ENCODE measurements at places on chromosomes 6 and 20.
A peak's percentile ranks its signal among the peaks of the same experiment; 100 is the strongest.

- DNase-seq = no peak
These were observed 94.4 kb downstream of the LAMP5 start for GRCh38 chr20:9608639-9609340.

GRCh38 chr6:108888052-108888451, 39.8 kb downstream of the ARMC2 start:
- DNase-seq = no peak

- DNase-seq = no peak
These were observed 41.8 kb downstream of the CYP24A1 start for GRCh38 chr20:54131675-54132611.

GRCh38 chr6:31091680-31092079, 20.7 kb downstream of the C6orf15 start:
- no peak for DNase-seq

DNA sequence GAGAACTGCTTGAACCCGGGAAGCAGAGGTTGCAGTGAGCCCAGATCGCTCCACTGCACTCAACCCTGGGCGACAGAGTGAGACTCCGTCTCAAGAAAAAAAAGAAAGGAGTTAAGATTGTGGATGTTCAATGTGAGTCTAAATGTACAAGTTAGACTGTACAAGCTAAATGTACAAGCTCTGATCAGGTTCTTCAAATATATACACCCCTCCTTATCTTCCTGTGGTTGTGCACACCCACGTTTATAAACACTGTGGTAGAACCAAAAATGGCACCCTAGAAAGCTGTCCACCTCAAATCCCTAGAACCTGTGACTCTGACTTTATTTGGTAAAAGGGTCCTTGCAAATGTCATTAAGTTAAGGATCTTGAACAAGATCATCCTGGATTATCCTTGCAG, 11.2 kb upstream of the RANBP9 start:
- no peak for DNase-seq

DNA sequence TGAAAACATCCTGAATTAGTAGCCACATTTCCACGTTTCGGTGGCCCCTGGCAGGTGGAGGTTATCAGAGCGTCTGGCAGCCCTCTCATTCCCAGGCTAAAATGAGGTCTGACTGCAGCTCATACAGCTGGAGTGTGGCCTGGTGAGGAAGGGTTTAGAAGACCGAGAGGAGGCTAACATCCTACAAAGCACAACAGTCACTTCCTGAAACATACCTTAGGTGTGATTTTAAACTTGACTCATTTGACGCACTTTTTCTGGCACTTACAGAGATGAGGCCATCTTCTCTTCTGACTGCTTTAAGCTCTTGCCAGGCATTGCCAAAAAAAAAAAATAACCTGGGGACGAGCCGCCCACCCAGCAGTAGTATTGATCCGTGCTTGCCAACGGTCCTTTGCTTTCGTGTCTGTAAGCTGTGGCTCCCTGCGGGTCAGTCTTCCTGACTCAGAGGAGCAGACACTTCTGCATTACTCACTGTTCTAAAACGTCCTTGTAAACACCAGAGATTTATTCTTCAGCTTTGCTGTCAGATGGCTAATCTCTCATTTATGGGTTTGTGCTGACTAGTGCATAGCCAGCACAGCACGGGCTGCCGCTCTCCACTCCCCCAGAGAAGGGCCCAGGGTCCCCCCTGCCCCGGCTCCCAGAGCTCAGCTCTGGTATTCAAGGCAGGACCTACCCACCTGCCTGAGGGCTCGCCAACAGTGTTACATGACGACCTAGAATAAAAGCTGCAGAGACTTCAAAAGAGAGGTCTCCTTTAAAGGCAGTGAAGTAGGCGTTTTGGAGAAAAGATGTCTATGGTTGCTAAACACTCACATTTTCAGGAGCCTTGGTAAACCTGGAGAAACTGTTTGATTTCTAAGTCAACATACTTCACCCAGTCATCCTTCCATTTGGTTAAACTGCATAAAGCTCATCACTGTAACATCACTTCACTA, 78.5 kb upstream of the FRMD1 start:
- DNase-seq = no peak

- DNase-seq = no peak
These were observed 187.0 kb downstream of the TSHZ2 start for GRCh38 chr20:53159160-53159559.

GRCh38 chr6:37516076-37516919, 16.6 kb upstream of the CCDC167 start:
- peak; percentile 19 for DNase-seq

DNA sequence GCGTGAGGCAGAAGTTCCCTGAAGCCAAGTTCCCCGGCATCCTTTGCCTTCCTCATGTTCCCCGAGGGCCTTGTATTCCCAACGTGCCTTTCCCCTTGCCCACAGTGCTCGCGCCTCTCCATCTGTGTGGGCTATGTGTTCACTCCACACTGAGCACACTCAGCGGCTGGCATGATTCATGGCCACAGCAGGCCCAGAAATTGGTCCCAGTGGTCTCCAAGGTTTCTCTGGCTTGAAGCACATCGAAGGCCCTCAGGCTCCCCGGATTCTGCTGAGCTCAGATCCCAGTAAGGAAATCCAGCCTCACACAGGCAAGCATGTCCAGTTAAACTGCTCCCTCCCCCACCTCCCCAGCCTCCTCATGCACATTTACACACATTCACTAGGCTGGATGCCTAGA, 123.6 kb downstream of the ISM1 start:
- no peak for DNase-seq

- DNase-seq = no peak
These were observed 35.1 kb downstream of the LRFN2 start for GRCh38 chr6:40551966-40552505.

DNA sequence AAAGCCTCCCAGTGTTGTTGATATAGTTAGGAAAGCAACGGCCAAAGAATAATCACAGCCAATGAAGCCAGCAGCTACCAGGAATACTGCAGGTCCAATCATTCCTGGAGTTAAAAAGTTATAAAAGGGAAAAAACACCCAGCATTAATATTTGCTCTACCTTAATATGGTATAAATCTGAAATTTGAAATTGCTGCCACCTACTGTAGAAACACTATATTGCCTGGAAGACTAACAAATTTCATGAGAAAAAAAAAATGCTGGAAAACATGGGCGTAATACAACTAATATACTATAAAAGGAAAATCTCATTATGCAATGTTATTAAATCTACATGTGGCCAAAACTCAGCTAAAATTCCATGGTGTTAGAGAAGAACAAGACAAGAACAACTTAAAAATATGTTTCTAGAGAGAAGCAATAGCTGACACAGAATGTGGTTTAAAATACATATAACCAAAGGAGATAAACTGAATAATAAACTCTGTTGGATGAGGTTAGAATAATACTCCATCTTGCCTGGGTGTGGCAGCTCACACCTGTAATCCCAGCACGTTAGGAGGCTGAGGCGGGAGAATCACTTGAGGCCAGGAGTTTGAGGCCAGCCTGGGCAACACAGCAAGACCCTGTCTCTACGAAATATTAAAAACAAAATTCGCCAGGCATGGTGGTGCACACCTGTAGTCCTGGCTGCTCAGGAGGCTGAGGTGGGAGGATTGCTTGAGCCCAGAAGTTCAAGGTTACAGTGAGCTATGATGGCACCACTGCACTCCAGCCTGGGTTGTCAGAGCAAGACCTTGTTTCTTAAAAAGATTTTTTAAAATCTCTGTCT, 43.1 kb downstream of the SLC17A5 start:
- DNase-seq = peak; percentile 43

- DNase-seq = no peak
These were observed 148.7 kb downstream of the OPRM1 start for GRCh38 chr6:154187714-154188113.

GRCh38 chr20:17643531-17644188, 38.4 kb downstream of the RRBP1 start:
- peak; percentile 15 for DNase-seq

DNA sequence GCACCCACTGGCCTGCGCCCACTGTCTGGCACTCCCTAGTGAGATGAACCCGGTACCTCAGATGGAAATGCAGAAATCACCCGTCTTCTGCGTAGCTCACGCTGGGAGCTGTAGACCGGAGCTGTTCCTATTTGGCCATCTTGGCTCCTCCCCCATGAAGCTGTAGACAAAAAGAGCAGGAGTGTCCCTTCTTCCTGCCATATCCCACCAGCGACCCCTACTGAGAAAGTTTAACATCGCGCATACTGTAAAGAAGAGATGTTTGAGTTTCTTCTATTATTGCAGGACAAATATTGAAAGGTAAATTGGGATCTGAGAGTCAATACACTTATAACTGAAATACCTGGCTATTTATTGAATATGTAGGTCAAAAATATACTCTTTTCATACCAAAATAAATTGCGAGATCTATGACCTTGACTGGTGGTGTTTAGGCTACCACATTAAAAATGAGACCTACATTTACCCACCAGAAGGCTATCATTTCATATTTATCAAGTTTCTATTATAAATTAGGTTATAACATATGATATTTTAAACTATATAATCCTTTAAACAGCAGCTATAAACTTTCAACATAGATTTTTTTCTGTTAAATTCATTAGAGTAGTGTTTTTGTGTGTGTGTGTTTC, 586.3 kb downstream of the HTR1B start:
- DNase-seq = peak; percentile 12

DNA sequence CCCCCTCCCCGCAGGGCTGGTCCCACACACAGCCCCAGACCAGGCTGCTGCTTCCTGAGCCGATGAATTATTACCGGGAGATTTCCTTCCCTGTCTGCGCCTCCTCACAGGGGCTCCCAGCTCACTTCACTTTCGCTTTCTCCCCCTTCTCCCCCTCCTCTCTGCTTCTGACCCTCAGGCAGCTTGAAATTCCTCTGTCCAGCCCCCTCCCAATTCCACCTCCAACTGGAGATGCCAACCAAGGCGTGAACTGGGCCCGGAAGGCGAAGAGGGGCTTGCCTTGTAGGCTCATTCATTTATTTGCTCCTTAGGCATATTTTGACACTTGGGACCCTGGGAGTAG, 1.7 kb upstream of the TCF15 start:
- DNase-seq = no peak

DNA sequence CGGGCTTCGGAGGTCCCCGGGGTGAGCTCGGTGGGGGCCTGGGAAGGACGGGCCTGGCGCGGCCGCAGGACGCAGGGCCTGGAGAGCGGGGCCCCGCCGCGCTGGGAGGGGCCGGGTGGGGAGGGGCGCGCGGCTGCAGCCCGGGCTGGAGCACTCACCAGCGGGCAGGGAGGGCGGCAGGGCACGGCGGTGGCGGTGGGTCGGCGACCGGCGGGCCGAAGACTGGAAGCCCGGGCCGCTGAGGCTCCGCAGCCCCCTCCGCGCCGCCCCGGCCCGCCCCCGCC, at the start of gene GATA5:
Gene GATA5, minus strand, starts transcription at position 224 of the 284 bp plus-strand sequence. CDS start 474 bp downstream, outside the sequence.
- no peak for DNase-seq

DNA sequence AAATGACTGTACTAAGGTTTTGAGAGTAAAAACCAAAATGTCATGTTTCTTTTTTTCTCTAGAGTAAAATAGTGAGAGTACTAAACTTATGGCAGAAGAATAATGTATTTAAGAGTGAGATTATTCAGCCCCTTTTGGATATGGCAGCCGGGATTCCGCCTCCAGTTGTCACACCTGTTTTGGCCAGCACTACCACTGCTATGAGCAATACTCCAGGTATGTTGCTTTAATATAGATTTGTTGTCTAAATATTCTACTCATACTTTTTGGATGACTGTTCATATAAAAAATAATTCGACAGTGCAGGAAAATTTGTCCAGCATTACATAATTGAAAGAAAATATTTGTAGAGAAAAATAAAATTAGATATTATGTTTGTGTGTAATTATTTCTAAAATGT, 59.5 kb downstream of the SCAF8 start:
- DNase-seq = no peak

DNA sequence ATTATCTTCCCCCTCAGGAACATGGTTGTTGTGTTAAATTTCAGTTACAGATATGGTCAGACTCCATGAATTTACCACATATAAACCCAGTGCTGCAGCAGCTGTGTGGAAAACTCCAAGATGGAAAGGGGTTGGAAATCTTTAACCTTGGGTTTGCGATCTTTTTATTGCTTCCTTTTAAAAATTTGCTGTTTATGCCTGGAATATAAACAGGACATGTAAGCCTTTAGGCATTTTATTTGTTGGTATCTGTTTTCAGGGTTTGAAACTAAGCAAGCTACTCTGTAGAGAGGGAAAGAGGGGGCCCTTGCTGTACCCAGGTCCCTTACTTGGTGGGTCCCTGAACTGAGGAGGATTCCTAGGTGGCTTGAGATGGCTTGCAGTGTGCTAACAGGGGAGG, 778 bp downstream of the PKIG start:
- DNase-seq = no peak

DNA sequence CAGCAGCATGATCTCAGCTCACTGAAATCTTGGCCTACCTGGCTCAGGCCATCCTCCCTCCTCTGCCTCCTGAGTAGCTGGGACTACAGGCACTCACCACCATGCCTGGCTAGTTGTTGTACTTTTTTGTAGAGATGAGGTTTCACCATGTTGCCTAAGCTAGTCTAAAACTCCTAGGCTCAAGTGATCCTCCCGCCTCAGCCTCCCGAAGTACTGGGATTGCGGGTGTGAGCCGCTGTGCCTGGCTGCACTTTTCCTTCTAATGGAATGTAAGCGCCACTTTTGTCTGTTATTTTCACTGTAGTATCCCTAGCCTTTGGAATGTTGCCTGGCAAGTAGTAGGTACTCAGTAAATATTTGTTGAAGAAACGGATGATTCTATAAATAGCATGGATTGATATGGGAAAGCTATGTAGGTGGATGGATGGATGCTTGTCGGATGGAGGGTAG, 10.4 kb upstream of the TRIB3 start:
- peak; percentile 21 for DNase-seq

DNA sequence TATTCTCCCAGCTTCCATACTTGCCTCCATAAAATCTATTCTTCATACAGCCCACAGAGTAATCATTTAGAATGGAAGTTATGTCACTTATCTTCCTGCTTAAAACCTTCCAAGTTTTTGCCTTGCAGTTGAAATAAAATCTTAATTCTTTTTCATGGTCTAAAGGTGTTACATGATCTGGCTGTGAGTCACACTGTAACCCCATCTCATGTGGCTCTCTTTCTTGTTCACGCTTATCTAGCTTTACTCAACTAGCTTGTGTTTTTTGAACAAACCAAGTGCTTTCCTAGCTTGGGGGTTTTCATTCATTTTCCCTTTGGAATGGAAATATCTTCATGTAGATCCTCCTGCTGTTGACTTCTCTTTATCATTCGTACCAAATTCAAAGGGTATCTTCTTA, 23.6 kb upstream of the THEMIS start:
- no peak for DNase-seq

DNA sequence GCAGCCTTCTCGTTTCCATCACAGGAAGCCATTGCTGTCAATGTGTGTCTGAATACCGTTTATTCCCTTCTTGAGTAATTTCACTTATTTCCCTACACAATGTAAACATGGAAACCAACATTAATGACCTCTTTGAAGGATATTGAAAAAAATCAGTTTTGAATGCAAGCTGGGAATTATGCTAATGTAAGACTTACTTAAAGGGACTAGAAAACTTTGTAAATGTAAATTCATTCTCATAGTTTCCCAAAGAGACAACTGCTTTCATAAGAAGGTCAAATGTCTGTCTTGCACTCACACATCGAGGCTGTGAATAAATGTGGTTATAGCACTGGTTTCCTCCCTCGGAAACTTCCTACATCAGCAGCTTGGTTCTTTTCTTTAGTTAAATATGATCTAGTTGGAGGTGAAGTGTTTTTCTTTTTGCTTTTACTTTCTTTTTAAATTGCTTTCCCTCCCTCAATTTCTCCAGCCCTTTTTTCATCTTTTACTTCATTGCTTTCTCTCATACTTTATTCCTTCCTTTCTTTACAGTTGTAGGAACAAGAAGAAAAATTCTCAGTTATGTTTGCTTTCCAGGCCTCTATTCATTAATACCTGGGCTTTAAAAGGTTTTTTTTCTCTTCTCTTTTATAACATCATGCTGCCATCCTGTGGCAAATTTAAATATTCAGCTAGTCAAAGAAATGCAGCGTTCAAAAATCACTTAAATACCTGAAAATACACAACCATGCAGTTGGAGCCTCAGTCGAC, 108.3 kb downstream of the TNFAIP3 start:
- peak; percentile 4 for DNase-seq
